ENCODE measurements at places on chromosomes 16 and 17.
A peak's percentile ranks its signal among the peaks of the same experiment; 100 is the strongest.

- no peak for DNase-seq
These were observed 24.4 kb downstream of the PIEZO1 start for GRCh38 chr16:88760424-88761142.

DNA sequence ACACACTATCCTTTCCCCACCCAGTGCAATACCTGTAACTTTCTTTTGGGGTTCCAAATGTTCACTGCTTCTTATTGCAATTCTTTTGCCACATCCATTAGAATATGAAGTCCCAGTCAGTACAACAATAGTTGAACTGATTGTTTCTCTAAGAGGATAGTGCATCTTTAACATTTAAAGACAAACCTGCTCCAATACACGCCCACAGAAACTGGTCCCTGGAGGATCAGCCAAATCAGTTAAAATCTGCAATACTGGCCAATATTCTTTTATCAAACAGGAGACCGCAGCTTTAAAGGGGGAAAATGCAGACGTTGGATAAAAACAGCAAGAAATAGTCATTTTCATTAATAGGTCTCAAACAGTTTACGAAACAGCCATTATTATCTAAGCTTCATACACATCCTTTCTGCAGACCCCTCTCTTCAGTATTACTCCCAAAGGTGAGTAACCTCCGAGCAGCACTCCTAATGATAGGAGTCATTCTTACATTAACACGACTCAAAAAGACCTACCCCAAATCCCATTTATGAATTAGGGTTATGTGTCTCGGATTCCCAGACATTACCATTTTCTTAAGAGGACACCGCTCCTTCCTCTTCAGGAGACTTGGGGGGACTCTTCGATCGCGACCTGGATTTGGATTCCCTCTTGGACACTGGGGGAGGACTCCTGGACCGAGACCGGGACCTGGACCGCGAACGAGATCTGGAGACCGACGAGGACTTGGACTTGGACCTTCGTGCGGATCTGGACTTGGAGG lies 1.4 kb downstream of the SRSF2 start:
- DNase-seq, result no peak

DNA sequence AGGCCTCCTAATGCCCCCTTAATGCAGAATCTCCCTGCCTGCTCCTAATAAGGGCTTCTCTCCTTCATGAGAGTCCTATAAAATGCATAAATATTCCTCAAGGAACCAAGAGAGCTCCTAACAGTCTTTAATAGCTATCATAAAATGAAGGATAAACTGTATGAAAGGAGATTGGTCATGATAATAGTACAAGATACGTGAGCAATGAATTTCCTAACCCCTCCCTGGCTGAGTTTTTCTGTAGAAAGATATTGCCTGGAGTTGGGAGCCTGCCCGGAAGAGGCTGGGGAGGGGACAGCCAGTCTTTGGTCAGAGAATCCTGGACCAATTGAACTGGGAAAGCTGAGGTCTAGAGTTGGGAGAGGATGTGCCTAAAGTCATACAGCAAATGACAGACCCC lies 321.9 kb upstream of the CDH5 start:
- DNase-seq, result no peak

DNA sequence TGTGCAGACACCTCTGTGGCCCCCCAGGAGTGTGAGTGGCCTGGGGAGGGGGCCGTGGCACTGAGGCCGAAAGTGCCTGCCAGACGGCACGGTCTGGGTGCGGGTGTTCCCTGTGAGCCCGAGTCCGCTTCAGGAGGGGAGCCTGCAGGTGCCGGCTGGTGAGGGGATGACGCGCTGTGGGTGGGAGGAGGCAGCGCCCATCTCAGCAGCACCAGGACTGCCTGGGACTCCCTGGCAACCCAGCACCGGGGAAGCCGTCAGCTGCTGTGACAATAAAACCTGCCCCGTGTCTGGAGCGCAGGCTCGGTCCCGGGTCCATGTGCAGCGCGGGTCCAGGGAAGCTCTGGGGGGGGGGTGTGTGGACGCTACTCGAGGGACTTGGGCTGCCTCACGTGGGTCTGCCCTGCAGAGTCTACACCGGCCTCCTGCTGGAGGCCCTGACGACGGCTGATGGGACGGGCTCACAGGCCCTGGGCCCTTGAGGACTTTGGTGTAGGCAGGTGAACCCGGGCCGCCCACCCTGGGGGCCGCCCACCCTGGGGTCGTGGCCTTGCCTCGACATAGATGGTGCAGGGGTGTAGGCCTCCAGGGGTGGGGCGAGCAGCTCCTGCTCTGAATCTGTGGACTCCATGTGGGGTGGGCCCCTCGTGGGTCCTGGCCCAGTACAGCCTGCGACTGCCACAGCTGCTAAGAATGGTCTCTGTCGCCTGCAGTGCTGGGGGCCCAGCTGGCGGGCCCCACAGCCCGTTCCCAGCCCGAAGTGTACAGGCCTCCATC lies 5.9 kb upstream of the RAB40C start:
- DNase-seq, result no peak

DNA sequence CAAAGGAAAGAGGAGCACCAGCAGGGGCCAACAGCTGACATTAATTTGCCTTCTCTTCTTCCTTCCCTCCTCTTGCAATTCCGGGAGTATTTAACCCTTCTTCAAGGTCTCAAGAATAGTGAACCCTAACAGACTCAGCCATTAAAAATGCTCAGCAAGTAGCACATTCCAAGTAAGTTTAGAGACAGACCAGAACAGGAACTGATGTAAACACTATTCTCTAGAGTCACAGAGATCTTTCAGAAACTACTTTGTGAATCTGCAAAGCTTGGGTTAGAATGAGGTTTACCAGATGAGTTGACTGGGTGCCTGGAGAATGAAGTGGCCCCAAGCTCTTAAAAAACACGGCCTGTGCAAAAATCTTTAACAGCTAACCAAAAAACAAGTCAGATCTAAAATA lies 50.9 kb downstream of the TEX2 start:
- no peak for DNase-seq

DNA sequence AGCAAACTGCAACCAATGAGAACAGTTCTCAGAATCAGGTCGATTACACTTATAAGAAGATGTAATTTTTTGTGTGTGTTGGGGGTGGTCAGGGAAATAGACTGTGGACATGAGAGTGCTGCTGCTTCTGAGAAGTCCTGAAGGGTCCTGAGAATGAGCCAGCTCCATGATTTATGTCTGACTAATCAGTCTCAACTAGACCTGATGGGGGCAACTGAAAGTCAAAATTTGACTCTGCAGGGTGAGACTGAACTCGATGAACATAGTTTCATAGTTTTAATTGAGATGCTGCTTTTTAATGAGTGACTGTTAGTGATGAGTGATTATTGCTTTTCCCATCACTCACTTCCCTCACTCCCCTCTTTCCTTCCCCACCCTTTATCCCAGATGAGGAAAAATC lies 37.3 kb downstream of the SMARCE1 start:
- DNase-seq, result no peak

- DNase-seq, result no peak
These were observed 58.2 kb downstream of the FTO start for GRCh38 chr16:53761962-53762703.

DNA sequence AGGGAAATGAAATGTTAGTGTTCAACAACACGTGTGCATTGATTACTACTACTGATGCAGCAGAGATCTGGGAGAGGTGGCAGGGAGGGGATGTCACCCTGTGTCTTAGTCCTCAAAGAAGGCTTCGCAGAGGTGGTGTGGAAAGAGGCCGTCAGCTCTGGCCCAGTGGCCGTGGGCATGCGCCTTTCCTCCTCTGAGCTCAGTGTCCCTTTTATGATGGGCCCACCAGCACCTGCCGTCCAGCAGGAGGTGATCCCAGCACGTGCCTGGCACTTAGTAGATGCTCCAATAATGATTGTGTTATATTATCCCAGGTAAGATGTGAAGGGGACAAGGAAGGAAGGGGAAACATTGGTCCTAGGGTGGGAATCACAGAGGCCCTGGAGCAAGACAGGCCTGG lies 106.2 kb downstream of the CLEC16A start:
- DNase-seq, result no peak

GRCh38 chr17:18161207-18162145 lies 22.2 kb upstream of the ALKBH5 start:
- DNase-seq, result no peak

DNA sequence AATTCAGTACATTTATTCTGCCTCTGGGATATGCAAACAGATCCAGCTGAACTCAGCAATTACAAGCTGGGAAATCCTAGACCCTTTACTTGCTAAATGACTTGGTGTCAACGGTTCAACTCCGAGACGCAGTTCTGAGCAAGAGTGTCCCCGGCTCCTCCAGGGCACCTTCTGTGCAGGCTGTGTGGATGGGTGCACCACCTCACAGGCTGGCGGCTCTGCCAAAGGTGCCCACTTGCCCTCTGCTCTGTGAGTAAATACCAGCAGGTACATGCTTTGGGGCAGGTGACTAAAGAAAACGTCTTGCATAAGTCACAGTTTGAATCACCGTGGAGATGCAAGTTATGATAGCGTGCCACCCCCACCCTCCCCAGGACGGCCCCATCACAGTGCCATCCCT lies 23.3 kb downstream of the MAP1LC3B start:
- no peak for DNase-seq

DNA sequence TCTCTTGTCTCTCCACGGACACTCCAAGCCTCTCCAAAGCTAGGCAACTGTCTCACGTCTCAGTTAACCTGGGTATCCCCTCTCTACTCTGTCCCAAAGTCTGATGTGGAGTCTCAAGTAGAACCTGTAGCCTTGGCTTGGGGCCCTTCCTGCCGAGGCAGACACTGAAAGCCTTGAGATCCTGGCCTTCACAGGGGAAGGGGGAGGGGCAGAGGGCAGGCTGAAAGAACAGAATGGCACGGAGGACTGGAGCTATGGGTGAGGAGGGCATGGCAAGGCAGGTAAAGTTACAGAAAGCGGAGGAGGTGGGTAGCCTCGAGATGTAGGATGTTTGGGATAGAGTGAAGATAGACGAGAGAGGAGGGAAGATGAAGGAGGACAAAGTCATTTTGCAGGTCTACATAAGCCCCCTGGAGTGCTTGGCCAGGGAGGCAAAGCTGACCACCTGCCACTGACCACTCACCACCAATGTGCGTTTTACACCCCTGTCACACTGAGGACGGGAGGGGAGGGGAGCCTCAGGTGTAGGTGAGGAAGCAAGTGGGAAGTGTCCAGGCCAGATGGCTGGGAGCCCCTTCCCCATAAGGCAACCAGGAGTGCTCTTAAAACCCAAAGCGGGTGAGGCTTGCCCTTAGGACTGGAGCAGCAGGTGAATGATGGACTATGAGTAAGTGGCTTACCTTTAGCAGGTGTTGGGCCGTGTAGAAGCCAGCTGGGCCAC lies 1.3 kb downstream of the FDXR start:
- no peak for DNase-seq

DNA sequence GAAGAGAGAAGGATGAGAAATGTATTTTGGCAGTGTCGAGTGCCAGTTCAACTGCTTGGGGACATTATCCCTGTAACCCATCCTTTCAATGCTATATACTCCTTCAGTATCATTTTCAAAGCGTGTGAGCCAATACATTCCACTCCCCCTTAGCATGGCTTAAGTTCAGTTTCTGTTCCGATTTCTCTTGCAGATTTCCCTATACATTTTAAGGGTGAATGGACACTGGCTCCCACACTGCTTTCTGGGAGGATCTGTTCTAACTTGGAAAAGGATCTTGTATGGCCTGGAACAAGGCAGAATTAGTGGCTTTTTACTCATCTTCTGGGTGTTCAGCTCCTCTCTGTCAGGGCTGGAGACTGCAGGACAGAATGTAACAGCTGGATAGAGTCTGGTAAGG lies 333.8 kb downstream of the HAPSTR1 start:
- DNase-seq, result no peak

DNA sequence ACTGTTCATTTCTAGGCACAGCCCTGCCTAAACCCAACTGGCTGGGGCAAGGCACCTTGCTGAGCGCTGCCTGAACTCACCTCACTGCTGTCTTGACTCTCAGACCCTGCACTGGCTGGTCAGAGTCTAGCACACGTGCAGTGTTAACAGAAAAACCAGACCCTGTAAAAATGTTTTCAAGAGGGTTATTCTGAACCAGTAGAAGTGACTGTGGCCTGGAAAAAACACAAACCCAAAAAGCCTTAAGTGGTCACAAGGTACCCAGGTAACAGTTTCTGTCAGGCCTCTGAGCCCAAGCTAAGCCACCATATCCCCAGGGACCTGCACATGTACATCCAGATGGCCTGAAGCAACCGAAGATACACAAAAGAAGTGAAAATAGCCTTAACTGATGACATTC lies 6.1 kb upstream of the EIF4A3 start:
- no peak for DNase-seq

GRCh38 chr16:74573622-74574021 lies 33.3 kb downstream of the GLG1 start:
- no peak for DNase-seq

GRCh38 chr16:3058139-3059030 lies 7.1 kb upstream of the IL32 start:
- DNase-seq, result no peak

- DNase-seq, result no peak
These were observed 12.8 kb upstream of the DBNDD1 start for GRCh38 chr16:90031931-90032673.

DNA sequence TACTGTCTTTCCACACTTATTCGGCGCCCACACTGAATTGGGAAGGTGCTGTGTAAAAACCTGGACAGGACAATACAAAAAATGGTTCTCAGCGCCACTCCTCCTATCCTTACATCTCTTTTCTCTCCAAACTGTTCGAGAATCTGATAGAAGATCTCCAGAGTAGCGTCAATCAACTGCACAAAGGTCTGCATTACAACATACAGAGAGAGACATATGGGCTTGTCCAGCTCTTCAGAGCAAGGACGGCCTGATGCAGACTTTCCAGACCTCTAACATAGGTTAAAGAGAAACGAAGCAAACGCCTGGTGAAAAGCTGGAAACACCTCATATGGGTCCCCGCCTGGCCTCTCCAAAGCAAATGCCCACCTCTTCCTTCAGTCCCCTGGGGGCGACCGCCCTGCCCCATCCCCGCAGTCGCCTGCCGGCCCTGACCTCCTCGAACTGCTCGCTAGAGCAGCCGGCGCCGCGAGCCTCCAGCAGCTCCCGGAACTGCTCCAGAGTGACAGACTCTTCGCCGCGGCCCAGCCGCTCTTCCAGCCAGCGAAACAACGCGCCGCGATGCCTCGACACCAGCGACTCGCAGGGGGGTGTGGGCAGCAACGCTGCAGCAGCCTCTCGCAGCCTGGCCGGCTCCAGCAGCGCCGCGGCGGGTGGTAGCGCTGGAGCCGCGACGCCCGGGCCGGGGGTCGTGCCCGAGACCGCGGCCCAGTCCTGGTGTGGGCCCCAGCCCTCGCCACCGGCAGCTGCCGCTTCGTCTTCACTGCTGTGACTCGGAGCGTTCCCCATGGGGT lies 526 bp downstream of the ZZEF1 start:
- peak; percentile 1 for DNase-seq

GRCh38 chr17:63555500-63556156 lies 5.4 kb downstream of the DCAF7 start:
- no peak for DNase-seq

DNA sequence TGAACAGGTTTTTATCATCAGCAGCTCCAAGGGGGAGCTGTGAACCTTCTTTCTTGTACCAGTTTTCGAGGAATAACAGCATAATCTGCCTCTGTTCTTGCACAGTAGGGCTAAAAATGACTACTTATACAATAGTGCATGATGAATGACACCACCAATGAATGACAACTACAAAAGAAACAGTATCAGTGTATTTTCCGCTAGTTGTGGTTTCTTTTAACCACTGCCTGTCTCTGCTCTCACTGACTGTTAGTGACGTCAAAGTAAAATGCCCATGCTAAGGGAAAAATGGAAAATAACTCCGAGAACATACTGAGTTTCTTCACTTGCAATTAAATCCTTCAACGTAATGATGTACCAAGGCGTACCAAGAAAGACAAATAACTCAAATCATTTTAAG lies 294.9 kb downstream of the MAP2K6 start:
- DNase-seq, result no peak

- no peak for DNase-seq
These were observed 33.5 kb downstream of the BANP start for GRCh38 chr16:87984632-87985267.

Measured in stimulated activated CD8-positive, alpha-beta memory T cell treated with anti-CD3 and anti-CD28 coated beads, Interleukin-15, amount 100 ng/mL, for 4 hours (primary cell).